ENCODE measurements at places on chromosomes 13 and 19.

DNA sequence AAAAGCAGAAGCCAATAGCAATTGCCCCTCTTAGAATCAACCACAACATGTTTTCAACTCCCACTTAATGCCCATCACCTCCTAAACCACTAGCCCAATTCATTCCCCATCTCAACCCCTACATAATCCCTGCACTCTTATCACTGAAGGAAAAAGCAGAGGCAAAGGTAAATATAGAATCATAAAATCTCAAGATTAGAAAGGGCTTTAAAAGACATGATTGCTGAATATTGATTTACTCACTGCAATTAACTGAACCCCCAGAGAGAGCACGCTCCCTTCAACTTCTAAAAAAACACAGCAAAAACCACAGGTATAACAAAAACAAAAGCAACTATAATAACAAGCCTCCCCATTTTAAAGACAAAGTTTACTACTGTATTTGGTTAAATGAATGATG lies 15.1 kb upstream of the POU4F1 start:
- DNase-seq = no peak

- no peak for DNase-seq
These were observed 239.2 kb downstream of the LACC1 start for GRCh38 chr13:44118881-44119280.

- peak; percentile 79 for DNase-seq
These were observed 5.1 kb downstream of the JUNB start for GRCh38 chr19:12796146-12797071.

- no peak for DNase-seq
These were observed 40.0 kb upstream of the POU2F2 start for GRCh38 chr19:42172261-42172660.

DNA sequence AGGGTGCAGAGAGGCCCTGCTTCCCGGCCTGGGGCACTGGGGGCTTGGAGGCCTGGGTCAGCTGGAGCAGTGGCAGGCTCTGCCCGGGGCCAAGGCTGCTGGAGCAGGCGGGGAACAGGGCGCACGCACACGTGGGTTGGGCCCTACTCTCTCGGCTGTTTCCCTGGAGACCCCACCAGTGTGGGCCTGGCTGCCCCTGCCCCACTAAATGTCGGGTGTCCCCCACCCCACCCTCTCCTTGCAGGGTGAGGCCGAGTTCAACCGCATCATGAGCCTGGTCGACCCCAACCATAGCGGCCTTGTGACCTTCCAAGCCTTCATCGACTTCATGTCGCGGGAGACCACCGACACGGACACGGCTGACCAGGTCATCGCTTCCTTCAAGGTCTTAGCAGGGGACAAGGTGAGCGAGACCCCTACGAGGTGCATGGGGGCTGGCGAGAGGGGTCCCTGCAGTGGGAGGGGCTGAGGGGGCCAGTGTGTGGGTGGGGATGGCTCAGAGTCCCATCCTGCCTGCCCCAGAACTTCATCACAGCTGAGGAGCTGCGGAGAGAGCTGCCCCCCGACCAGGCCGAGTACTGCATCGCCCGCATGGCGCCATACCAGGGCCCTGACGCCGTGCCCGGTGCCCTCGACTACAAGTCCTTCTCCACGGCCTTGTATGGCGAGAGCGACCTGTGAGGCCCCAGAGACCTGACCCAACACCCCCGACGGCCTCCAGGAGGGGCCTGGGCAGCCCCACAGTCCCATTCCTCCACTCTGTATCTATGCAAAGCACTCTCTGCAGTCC lies 15.3 kb downstream of the CAPN12 start:
- no peak for DNase-seq

DNA sequence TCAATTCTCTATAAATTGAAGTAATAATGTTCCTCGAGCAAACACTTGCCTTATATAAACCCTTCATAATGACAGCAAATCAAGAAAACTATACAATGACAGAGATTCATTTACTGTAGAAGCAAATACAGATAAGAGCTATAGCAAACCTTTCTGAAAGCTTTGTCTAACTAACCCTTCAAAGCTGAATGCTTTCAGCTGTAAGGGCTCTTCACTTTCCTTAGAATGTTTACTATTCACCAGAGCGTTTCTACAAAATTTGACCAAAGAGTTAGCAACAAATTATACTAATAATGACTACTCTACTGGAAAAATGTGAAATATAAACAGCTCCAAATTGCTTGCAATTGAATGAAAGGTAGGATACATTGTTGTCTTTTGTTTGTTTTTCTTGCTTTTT lies 218.1 kb downstream of the SLITRK5 start:
- no peak for DNase-seq

- DNase-seq = no peak
These were observed 121.1 kb upstream of the MYO16 start for GRCh38 chr13:108508263-108508662.

GRCh38 chr19:17633700-17634099 lies 54.5 kb downstream of the UNC13A start:
- no peak for DNase-seq

DNA sequence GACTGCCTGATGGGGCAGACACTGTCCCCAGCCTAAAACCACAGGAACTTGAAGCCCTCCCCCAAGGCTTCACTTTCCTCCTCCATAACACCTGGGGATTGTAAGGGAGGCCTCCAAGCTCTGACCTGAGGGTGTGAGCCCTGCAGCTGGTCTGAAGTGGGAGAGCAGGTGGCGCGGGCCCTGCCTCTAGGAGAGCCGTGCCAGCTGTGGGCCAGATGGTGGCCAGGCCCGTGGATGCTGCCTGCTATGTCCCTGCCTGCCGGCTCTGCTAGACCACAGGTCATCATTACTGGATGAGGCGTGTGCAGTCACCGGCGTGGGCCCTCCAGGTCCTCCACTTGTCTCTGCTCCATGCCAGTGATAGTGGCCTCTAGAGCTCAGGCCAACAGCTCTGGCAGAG lies 3.5 kb upstream of the KLHL26 start:
- DNase-seq = no peak

GRCh38 chr13:45917019-45917418 lies 65.5 kb upstream of the SIAH3 start:
- DNase-seq = no peak

DNA sequence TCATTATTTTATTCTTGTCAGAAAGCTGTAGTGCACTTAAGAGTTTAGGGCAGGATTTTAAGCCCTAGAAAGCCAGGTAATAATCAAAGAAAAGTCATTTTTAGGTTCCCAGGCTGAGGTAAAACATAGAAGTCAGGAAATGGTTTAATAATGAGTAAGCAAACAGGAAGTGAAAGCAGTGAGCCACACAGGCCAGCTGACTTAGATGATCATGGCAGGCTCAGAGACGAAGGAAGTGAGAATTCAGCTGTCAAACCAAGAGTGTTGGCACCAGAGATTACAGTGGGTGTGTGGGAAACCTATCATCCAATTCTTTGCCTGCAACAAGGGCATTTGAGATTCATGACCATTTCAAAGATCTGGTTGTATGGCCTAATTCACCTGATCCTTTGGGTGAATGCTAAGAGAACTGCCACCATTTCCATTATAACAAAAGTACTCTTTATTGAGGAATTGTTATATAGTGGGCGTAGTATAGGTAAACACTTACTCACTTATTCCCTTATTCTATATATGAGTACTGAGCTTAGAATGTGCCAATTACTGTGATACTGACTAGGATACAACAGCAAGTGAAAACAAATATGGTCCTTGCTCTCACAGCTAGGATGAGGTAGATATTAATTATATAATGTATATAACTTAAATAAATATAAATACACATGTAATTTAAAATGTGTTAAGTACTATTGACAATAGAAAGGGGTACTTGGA lies 103.7 kb upstream of the EDNRB start:
- DNase-seq = peak; percentile 54

DNA sequence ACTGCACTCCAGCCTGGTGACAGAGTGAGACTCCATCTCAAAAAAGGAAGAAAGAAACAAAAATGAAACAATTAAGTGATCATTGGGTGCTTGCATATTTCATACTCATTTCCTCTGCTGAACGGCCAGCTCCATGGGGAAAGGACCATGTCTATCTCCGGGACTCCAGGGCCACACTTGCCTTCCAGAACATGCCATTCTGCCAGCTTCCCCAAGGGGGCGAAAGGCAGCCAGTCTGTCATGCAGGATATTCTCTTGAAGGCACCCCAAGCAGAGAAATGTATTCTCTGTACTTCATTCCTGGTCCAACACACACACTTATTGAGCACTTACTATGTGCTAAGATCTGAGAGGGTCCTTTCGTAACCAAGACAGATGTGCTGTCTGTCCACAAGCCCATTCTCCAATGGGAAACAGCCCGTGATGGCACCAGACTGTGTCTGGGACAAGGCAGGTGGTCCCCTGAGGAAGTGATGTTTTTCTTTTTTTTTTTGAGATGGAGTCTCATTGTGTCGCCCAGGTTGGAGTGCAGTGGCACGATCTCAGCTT lies 10.2 kb upstream of the CARM1 start:
- DNase-seq = peak; percentile 52

DNA sequence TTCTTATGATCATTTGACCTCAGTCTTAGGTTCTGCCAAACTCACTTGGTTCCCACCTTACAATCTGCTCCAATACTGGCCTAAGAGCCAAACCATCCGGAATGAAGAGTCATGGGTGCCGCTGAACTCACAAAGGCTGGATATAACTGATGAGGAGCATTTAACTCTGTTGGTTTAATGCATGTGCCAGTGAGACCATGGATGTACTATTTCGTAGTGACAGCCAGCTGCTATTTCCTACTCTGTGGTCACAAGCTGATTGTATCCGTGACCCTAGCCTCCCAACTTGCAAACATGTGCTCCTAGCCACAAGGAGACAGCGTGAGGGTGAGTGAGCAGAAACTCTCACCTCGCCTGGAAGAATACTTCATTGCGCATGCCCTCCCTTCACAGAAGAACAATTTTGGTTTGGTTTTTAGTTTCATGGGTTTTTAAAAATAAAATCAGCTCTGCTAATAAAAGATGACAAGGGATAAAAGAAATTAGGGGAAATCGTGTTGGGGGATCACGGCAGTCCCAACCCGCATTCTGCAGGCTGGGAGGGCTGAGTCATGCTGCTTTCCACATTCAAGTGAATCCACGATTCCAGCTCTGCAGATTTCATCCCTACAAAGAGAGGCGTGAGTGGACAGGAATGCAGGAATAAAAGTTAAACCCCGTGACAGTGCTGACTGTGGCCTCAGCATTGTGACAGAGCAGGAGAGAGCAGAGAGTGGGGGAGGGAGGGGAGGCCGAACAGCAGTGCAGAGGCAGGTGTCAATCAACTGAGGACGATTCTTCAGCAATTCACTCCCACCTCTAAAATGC lies 66.8 kb upstream of the RAP2A start:
- no peak for DNase-seq

- DNase-seq = no peak
These were observed 423 bp downstream of the LSM14A start for GRCh38 chr19:34172661-34173192.

DNA sequence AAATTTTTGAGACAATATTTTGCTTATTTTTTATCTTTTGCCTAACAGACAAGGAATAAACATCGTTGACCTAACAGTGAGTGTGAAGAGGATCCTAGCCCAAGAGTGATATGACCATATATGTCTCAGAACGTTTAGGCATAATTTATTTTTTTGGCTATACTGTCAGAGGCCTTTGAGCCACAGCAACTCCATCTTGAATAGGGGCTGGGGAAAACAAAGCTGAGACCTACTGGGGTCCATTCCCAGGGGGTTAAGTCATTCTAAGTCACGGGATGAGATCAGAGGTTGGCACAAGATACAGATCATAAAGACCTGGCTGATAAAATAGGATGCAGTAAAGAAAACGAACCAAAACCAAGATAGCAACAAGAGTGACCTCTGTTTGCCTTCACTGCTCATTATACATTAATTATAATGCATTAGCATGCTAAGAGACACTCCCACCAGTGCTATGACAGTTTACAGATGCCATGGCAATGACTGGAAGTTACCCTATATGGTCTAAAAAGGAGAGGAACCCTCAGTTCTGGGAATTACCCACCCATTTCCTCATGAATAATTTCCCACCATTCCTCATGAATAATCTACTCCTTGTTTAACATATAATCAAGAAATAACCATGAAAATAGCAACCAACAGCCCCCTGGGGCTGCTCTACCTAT lies 510.9 kb upstream of the PCDH9 start:
- DNase-seq = no peak
